T-helper 9 cell (primary cell): ENCODE measurements at places on chromosomes 6 and 20.
A peak's percentile ranks its signal among the peaks of the same experiment; 100 is the strongest.

DNA sequence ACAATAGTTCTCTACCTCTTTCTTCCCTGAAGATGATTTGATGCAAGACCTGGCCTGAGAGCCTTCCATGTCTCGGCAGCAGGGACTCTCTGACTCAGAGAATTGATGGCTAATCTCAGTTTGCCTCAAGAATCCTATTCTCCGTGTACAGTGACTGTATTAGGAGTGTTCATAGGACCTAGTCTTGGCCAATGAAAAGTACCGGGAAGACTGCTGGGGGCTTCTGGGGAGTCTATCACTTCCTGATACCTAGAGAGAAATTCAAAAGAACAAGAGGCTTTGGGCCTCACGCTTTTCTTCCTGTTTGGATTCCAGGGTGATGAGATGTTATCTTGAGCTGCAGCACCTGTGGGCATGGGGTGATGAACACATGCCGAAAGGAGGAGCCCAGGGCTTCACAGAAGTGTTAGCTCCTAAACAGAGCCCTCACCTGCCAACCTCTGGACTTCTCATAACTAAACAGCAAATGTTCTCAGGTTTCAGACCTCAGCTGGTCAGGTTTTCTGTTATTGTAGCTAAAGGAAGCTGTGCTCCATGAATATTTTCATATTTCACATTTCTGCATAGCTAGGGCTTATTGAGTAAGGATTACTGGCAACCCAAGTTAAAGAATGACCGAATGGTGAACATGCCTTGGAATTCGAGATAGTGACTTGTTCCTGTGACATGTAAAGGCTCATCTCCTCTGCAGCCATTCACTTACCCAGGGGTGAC lies 323.1 kb upstream of the AGPAT4 start:
- DNase-seq: no peak

- DNase-seq: no peak
Measured at GRCh38 chr6:157068691-157069324, 254.5 kb downstream of the TMEM242 start.

DNA sequence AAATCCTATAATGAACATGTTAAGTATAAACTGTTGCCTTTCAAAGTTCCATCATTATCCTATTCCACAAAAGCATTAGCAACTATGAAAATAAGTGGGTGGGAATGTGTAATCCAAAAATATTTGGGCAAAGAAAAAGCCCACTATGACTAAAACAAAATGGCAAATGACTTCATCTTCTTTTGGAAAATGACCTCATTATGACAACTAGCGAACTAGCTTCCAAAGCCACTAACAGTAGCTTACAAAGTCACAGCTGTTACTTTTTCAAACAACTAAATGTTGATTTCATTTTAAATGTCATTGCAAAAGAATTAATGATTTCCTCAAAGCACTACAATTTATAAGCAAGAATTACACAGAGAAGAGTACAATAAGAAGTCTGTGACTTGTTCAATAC lies 49.8 kb upstream of the RUNX2 start:
- no peak for DNase-seq

DNA sequence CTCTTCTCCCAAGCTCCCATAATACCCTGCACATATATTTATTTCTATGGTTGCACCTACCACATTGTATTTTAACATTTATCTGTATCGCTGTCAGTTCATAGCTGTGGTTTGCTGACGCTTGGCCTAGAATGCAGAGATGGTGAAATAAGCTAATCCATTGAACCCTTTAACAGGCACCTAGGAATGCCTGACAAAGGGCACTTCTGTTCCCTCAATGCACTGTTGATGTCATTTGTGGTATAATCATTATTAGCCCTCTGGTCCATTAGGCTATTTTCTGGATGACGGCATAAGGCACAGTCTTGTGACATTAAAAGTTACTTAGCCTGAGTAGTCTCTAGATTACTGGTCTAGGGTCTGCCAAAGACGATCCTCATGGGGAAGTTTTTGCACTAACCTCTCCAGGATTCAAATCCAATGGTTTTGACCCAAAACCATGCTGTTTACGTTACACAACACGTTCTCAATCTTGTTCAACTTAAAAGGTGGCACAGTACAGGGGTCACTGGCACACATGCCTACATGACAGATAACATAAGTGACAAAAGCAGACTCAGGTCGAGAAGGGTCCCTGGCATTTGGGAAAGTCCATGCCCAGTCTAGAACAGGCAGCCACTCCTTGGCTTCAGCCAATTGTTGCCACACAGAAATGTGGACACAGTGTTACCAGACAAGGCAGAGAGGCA lies 2.1 kb upstream of the YWHAB start:
- no peak for DNase-seq

DNA sequence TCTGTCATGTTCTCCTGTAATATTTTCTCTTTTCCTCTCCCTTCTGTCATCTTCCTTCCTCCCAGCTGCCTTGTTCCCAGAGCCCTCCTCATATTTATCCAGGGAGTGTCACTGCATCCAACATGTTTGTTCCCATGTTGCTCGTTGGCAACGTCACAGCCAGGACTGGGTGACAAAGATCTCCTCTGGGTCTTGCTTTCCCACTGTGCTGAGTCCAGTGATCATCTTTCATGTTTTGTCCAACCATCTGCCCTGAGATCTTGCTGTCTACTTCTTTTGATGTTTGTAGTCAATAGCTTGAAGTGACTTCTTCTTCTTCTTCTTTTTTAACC lies 26.6 kb downstream of the FARS2 start:
- no peak for DNase-seq

DNA sequence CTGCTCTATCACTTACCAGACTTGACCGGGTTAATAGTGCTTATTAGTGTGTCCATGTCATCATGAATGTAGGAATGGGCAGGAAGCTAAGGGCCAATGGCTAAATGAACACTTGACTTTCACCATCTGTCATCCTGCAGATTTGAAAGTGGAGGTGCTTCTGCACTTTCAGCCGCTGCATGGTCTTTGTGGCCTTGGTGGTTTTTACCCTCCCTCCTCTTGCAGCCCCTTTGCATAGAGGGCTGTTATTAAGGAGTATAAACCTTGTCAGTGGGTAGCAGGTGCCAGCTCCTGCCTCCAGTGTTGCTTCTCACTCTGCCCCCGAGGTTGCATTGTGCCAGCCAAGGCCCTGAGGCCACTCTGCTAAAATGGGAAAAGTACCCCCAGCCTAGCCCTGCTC lies 122.2 kb upstream of the TNFAIP3 start:
- no peak for DNase-seq

DNA sequence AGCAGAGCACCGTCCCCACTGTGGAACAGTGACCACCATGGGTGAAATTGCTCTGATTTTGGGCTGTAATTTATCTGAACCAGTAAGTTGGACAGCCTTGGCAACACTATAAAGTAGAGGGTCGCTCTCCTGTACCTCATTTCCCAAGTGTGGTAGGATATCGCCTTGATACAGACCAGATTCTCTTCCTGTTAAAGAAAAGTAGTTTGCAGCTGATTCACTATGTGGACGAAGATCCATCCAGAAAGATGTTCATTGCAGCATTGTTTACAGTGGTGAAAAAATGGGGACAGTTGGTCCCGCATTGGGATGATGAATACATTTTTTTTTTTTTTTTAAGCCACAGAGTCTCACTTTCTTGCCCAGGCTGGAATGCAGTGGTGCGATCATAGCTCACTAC lies 74.3 kb downstream of the SLX4IP start:
- DNase-seq: no peak

GRCh38 chr20:34096699-34097444 lies 15.2 kb downstream of the EIF2S2 start:
- no peak for DNase-seq

DNA sequence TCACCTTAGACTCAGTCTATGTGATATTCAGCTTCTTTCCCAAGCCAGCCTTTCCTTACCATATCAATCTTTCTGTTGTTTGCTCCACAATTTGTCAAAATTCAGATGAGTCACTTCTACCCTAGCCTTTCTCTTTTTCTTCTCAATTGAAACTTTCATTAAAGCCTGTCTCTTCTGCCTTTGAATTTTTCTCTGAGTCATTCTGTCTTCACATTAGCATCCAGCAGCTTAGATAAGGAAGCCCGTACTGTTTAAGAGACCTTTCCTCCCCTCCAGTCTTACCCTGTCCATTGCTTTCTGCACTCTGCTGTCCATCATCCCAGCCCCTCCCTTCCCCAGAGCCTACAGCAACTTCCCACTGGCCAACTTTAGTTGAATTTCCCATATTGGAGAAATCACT lies 34.9 kb upstream of the RALGAPA2 start:
- DNase-seq: no peak

- DNase-seq: no peak
Measured at GRCh38 chr6:112289038-112289566, 34.7 kb upstream of the LAMA4 start.

GRCh38 chr6:170063851-170064602 lies 226.9 kb downstream of the DLL1 start:
- no peak for DNase-seq

DNA sequence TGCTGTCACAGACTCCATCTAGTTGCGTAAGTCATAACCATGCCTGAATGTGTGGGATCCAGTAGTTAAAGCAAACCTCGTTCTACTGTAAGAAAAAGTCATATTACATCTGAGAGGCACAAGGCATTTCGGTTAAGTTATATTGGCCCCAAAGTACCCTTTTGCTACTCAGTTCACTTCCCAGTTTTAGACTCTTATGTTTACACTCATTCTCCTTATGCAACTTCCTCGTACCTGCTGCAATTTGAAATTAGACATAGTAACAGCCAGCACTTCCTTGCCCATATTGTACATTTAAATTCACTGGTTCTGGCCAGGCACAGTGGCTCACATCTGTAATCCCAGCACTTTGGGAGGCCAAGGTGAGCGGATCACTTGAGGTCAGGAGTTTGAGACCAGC lies 37.0 kb downstream of the PEX7 start:
- DNase-seq: no peak

GRCh38 chr20:62782149-62782892 lies 14.0 kb upstream of the MRGBP start:
- no peak for DNase-seq

- DNase-seq: no peak
Measured at GRCh38 chr6:104404377-104404776, 455.3 kb downstream of the HACE1 start.

GRCh38 chr6:164744301-164744700 lies 565.1 kb downstream of the C6orf118 start:
- no peak for DNase-seq

GRCh38 chr6:44232676-44233566 lies 9.5 kb downstream of the SLC29A1 start:
- DNase-seq: no peak

DNA sequence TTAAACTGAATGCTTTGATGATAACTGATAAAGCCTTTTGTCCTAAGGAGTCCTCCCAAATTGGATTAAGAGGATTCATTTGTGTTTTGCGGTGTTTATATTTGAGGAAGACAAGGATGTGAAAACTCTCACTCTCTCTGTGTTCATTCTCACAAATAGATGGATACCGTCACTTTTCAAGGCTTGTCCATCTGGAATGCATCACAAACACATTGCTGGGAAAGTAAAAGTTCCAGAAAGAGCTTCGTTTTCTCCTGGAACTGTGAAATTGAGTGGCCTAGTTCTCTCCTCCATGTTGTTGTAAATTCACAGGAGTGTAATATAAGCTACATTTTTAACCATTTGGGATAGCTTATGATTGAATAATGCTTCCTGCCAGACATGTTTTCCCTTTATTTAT lies 581.6 kb upstream of the FLRT3 start:
- no peak for DNase-seq

GRCh38 chr6:18203786-18204185 lies 48.6 kb downstream of the KDM1B start:
- DNase-seq: no peak

DNA sequence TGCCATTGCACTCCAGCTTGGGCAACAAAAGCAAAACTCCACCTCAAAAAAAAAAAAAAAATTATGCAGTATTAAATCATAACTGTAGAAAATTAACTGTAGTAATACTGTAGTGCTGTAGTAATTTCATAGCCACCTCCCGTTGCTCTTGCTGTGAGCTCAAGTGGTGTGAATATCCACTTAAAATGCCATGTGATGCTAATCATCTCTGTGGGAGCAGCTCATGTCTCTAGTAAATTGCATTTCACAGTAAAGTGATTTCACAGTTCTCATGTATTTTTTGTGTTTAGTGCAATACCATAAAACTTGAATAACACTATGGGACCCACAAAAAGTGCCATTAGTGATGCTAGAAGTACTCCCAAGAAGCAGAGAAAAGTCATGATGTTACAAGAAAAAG lies 14.4 kb upstream of the FAM217A start:
- no peak for DNase-seq

GRCh38 chr20:44056010-44056698 lies 130.8 kb downstream of the JPH2 start:
- peak; percentile 21 for DNase-seq

DNA sequence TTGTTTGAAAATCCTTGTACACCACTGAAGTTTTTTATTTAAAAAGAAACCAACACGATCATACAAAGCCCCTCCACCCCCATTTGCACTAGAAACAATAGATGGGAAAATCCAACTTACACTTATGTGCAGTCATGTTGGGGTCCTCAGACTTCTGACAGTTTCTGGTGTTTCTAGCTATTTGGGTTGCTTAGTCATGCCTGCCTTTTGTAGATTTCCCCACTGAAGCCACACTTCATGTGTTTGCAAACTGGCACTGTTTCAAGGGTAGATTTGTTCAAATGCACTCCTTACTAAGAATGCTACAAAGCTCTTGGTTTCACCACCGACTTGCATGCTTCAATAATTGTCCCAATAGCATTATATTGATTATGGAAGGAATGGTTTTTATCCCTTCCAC lies 1.5 kb downstream of the SH3BGRL2 start:
- no peak for DNase-seq

- DNase-seq: no peak
Measured at GRCh38 chr6:84514089-84514971, 250.1 kb downstream of the TBX18 start.

- no peak for DNase-seq
Measured at GRCh38 chr6:57342148-57342669, 24.8 kb downstream of the PRIM2 start.

GRCh38 chr6:145247692-145248419 lies 487.5 kb downstream of the EPM2A start:
- no peak for DNase-seq

GRCh38 chr20:31644701-31645100 lies 7.0 kb downstream of the COX4I2 start:
- no peak for DNase-seq

GRCh38 chr20:57153238-57153905 lies 113.1 kb downstream of the BMP7 start:
- DNase-seq: no peak

DNA sequence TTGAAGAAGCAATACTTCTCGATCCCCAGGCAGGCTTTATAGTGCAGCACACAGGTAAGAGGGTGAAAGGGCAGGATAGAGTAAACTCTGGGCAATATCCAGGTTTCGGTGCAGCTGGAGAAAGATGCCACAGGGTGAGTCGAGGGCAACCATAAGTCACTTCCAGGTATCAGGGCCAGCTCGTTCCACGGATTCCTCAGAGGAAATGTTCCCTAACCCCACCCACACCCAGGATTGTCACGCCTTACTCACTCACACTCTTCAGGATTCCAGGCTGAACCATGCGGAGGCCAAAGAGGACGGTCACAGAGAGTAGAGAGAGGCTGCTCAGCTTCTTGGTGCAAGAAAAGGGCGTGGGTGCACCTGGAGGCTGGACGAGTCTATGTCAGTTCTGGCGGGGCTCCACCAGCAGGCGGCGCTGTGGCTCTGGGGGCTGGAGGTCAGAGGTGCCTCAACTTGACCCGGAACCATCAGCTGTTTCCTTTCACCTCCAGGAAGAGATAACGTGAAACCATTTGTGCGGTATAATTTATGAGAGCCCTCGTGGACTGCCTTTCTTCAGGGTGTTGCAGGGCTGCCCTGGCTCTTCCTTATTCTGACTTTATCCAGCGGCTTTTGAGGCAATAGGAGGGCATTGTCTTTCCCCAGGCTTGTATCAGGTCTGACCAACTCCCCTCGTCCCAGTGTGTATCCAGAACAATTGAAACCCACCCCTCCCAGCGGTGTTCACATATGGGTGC lies 14.5 kb upstream of the WFDC12 start:
- DNase-seq: peak; percentile 38
